ENCODE measurements at places on chromosomes 12 and 14. TPM values are rescaled to one million over a fixed set of nuclear protein-coding genes. Genes with fewer than 3 reads are reported as not detected.
A peak's percentile ranks its signal among the peaks of the same experiment; 100 is the strongest.

- DNase-seq, result no peak
These were observed 614 bp upstream of the ARF6 start for GRCh38 chr14:49892301-49892635.

LMNTD1 gene
- total RNA-seq, result not detected

TSPAN19 gene
- not detected for total RNA-seq

DNA sequence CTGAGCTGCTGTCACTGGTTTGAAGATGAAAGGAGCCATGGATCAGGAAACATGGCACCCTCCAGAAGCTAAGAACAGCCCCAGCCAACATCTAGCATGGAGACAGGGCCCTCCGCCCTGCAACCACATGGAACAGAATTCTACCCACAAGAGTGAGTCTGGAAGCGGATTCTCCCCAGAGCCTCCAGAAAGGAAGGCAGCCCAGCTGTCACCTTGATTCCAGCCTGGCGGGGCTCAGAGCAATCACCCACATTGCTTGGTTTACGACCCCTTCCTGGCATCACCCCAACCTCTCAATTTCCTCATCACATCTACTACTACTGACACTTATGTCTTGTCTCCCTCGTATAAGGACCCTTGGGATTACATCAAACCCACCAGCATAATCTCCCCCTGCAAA, 38.5 kb downstream of the OAS2 start:
- no peak for DNase-seq

- no peak for DNase-seq
These were observed 27.3 kb downstream of the PPTC7 start for GRCh38 chr12:110555577-110556406.

DNA sequence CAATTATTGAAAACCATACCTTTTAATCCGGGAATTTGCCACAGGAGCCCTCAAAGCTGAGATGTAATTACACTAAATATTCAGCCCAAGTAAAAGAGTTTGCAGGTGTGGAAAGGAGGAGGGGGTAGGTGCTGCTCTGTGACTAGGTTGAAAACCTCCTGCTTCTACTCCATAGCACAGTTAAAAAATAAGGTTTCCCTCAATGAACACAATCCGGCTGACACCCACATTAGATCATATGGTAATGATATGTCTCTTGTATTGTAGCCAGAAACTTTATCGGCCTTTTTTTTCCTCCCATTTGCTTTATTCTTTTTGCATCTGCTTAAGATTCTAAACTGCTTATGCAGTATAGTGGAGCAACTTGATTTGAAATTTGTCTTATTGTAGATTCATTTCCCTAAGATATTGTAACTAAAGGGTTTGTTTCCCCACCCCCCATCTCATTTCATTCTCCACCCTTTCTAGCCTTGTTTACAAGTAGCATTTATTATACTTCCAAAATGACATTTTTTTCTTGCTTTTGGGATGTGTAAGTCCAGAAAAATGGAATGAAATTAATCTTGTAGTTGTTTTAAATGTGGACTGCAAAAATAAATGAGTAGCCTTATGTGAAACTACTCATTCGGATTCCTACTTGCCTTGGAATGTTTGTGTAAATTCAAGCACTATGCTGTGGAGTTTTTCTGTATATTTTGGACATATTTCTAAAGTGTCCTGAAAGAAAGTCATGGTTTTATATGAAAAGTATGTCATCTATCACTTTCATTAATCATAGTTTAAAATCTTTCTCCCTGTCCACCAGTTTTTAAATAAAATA, at the start of gene DCN:
Gene DCN (minus strand): TSS at position 182 of the 820 bp plus-strand sequence. CDS start 4,265 bp downstream, outside the sequence.
- DNase-seq, result no peak

DNA sequence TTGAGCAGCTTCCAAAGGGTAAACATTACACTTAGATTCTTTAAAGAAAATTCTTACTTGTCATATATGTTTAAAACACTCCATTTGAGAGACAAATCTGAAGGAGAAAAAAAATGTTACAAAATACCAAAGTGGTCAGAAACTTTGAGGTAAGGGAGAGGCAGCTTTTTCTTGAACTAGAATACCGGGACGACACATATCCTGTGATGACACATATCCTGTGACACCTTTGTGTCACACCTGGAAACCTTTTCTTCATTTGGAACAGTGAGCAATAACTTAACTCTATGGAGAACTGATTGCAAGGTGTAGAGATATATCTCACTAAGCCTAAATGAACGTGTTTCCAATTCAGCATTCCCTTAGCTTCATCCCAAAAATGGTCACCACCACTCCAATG, 4.6 kb upstream of the GRIN2B start:
- DNase-seq, result no peak

GRCh38 chr12:50147281-50147680, 19.9 kb downstream of the CERS5 start:
- DNase-seq, result no peak

DNA sequence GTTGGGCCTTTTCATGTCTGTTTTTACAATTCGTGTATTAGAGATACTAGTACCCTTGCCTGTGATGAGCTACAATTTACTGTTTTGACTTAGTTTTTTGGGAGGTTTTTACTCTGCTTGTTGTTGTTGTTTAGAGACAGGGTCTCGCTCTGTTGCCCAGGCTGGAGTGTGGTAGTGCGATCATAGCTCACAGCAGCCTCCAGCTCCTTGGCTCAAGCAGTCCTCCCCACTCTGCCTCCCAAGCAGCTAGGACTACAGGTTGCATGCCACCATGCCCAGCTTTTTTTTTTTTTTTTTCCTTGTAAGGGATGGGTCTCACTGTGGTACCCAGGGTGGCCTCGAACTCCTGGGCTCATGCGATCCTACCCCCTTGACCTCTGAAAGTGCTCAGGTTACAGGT, 52.0 kb upstream of the DIP2B start:
- DNase-seq, result no peak

GRCh38 chr14:33432407-33433023, 493.8 kb downstream of the NPAS3 start:
- DNase-seq, result no peak

DNA sequence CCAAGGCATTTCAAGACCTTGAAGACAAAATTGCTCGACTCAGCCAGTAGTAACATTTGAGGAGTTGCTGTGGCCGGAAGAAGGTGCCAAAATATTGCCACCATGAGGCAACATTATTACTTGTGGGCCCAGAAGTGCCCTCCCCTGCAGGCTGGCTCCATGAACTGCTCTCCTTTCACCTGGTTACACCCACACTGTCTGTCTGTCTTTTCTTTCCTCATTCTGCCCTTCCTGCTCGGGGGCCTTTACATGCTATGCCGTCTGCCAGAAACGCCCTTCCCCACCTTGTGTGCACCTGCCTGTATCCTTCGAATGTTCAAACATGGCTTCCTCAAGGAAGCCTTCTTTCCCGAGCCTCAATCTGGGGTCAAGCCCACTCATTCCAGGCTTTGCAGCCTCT, 224.2 kb upstream of the DIO3 start:
- DNase-seq, result no peak

DNA sequence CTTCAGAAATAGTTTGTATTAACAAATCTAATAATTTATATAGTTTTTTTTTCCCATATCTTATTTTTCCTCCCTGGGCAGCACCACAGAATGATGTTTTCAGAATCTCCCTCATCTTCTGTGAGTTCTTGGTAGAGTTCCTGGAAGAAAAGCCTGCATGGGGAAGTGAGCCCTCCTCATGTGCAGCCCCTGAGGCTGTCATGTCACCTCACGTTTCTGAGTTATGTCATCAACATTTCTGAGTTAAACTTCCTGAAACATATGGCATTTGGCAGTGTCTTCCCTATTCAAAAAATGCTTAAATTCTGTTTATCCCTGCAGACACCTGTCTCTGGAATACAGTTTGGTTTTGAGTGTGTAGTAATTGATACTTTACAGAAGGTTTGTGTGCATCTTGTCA, 979.0 kb downstream of the TMEM121 start:
- no peak for DNase-seq

- no peak for DNase-seq
These were observed 1036.6 kb downstream of the TRHDE start for GRCh38 chr12:73308747-73309146.

GRCh38 chr12:25840678-25841465, 117.6 kb upstream of the RASSF8 start:
- no peak for DNase-seq

STYK1 gene
- total RNA-seq, result 1.9 TPM

DNA sequence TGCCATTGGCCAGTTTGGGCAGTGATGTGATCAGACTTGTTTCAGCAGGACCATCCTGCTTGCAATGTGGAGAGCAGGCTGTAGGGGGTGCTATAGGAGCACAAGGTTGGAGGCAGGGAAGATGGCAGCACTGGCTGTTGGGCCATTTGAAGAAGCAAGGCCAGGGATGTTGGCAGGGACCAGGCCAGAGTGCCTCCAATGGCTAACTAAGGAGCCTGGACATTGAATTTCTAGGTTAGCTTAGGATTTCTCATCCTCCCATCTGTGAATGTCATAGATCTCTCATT, 23.5 kb downstream of the FGF23 start:
- DNase-seq, result peak; percentile 95

GRCh38 chr12:402029-402389, 565 bp downstream of the CCDC77 start:
- peak; percentile 16 for DNase-seq

- no peak for DNase-seq
These were observed 5.0 kb downstream of the CMTM5 start for GRCh38 chr14:23381871-23382270.

DNA sequence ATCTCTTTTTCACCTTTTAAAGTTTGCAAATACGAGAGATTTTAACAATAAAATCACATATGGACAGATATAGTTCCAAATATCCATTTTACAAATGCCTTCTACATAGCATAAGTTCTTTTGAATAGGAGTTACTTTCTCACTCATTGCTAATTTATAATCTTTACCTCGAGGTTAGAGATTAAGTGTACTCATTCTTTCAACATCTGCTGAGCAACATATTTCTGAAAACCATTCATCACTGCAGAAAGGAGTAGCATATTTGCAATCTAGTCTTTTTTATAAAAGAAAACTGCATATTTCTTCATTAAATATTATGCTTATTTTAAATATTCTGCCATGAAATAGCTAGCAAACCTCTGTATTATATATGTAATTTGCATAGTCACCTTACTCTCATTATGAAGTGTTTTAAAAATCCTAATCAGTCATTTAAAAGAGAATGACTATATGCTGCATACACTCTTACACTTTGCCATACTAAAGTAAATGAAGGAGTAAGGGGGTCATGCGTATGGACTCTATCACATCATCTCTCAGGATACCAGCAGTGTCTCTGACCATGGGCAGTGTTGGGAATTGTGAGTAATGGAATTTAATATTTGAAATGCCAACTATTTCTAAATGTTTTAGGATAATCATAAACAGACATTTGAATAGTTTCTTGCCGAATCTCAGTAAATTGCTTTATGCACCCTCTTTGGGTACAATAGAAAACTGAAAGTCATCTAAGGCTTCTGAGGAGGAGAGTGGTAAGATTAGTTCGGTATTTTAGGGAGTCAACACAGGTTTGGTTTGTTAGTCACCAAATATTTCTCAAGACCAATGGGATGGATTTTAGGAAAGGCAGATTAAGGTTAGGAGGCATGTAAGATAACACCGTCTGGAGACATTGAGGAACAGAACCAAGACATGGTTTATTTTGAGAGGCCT, 524.8 kb upstream of the ATP2B1 start:
- DNase-seq, result no peak

DNA sequence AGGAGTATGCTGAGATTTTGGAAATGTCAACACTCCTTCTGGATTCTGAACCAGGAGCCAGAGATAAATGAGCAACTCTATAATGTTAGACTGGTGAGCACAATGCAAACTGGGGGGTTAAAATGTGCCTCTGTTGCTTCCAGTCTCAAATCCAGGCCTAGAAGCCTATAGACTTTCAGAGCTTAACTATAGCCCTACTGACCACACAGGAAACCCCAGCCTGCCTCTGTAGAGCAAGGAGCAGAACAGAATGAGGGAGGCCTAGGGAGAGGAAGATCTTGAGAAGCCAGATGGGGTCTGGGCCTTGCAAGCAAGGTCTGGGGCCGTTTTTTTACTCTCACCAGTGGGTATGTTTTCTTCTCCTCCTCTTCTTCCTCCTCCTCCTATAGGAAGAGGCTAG, 225.4 kb upstream of the KITLG start:
- no peak for DNase-seq

DNA sequence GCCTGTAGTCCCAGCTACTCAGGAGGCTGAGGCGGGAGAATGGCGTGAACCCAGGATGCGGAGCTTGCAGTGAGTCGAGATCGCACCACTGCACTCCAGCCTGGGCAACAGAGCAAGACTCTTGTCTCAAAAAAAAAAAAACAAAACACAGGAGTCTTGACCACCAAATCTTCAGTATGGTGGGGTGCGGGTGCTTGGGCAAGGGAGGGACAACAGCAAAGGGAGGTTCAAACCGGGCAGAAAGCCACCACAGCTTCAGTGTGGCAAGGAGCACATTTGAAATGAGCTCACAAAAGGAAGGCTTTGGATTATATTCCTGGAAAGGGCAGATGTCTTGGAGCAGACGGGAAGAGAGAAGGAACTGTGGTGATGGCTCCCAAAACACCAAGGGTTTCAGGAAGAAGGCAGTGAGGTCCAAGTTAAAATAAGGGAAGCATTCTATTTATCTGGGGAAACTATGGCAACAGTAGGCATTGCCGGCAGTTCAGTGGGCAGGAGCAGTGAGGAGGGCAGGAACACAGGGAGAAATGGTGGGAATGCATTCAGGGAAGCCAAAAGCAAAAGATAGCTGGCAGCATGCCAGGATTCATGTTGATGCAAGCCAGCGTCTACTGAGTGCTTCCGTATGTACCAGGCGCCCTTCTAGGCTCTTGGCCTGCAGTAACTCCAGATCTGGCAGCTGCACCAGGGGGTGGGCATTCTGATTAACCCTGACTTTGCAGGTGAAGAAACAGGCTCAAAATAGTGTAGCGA, 51.0 kb upstream of the SRSF5 start:
- DNase-seq, result no peak

SHMT2 gene
- total RNA-seq, result 265 TPM

GRCh38 chr12:77047341-77048109, 17.8 kb downstream of the E2F7 start:
- no peak for DNase-seq

- DNase-seq, result no peak
These were observed 187.3 kb downstream of the KTN1 start for GRCh38 chr14:55767286-55767685.

GPR132 gene
- 0.09 TPM for total RNA-seq

GRCh38 chr12:69179786-69180185, 59.6 kb upstream of the CPSF6 start:
- no peak for DNase-seq

GRCh38 chr12:7045913-7046312, 14.6 kb upstream of the C1S start:
- no peak for DNase-seq

GRCh38 chr12:8678661-8679111, 16.1 kb upstream of the MFAP5 start:
- no peak for DNase-seq

GRCh38 chr14:42140001-42140400, 533.3 kb downstream of the LRFN5 start:
- DNase-seq, result no peak

- DNase-seq, result no peak
These were observed 68.2 kb downstream of the PLEKHG7 start for GRCh38 chr12:92771001-92771400.

DNA sequence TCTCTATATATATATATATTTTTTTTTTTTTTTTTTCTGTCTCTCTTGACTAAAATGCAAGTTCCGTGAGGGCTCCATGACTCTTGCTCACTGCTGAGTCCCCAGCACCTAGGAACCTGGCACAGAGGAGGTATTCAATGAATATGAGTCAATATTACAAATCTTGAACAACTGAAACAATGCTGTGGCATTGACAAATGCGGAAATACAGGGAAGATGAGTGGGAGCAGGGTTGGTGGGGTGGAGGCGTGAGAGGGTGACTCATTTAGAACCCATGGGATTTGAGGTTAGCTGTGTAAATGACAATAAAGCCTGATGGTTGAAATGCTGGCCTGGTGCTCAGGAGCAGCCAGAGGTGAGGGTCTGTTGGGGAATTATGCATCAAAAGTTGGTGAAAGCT, 121.7 kb upstream of the FUT8 start:
- no peak for DNase-seq

Data from WTC11 (cell line).